ENCODE measurements at places on chromosomes 3 and 15.
A peak's percentile ranks its signal among the peaks of the same experiment; 100 is the strongest.

GRCh38 chr3:21484828-21485144 lies 266.2 kb downstream of the ZNF385D start:
- no peaks in the 10 kb centered on the region for H3K4me1 ChIP-seq
- H3K27ac ChIP-seq: no peak overlapping the region
- DNase-seq: no peak
- H3K36me3 ChIP-seq: peaks cover 1% of the 10 kb centered on the region
- no peaks in the 10 kb centered on the region for H3K27me3 ChIP-seq
- H3K4me3 ChIP-seq: no peak overlapping the region

DNA sequence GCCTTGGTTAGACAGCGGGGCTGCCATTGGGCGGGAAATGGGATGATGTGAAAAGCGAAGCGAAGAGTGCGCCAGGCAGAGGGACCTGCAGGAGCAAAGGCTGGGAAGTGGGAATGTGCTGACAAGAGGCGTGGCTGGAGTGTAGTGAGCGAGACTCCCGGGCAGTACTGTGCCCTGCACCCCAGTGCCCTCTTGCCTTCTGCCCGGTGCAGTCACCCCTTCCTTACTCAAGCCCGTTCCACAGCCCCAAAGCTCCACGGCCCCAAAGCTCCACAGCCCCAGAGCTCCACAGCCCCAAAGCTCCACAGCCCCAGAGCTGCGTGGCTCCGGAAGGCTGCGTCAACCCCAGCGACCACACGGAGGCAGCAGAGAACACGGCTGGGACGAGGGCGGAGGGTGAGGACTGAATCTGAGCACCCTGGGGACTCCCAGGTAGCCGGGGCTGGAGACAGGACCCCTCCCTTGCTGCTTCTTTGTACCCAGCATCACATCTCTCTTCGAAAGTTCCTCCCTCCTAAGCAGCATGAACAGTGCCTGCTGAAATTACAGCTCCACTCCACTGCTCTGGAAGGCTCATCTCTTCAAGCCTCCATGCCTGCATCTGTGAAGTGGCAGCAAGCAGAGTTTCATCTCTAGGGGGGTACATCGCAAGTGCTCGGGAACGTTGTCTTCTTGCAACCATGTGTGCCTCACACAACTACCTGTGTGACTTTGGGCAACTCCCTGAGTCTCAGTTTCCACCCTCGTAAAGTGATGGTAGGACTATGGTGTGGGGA lies 108.9 kb downstream of the FBLN2 start:
- H3K4me3 ChIP-seq: no peak overlapping the region
- H3K36me3 ChIP-seq: no peaks in the 10 kb centered on the region
- H3K27me3 ChIP-seq: peaks cover 37% of the 10 kb centered on the region

DNA sequence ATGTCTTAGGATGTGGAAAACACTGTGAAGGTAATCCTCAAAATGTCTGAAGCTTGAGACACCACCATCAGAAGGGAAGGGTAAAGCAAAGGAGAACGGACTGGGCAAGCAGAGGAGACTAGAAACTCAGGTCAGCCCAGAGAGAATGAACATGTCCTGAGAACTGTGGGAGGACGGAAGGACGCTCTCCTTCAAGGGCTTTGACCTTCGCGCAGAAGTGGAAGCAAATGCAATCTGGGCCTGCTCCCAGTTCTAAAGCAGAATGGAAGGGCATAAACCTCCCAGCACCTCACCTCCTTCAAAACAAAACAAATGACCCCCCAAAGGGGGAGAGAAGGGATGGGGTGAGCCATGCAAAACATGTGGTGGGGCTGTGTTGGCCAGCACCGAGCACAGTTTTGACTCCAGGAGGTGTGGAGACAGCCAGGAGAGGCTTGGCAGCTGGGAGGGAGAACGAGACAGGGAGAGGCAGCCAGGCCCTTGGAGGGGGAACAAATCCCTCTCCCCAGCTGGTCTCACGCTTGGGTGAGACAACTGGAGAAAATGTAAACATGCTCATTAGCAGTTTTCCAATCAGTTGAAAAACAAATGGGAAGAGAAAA lies 222.4 kb upstream of the WNT5A start:
- H3K27ac ChIP-seq: no peak overlapping the region
- H3K27me3 ChIP-seq: no peaks in the 10 kb centered on the region
- H3K4me1 ChIP-seq: no peaks in the 10 kb centered on the region
- H3K36me3 ChIP-seq: peaks cover 2% of the 10 kb centered on the region
- no peak for DNase-seq

- H3K27ac ChIP-seq: no peak overlapping the region
- H3K36me3 ChIP-seq: no peaks in the 10 kb centered on the region
- H3K4me3 ChIP-seq: no peak overlapping the region
- H3K4me1 ChIP-seq: no peaks in the 10 kb centered on the region
Observed at GRCh38 chr3:61996366-61996765, 377.0 kb downstream of the FEZF2 start.

DNA sequence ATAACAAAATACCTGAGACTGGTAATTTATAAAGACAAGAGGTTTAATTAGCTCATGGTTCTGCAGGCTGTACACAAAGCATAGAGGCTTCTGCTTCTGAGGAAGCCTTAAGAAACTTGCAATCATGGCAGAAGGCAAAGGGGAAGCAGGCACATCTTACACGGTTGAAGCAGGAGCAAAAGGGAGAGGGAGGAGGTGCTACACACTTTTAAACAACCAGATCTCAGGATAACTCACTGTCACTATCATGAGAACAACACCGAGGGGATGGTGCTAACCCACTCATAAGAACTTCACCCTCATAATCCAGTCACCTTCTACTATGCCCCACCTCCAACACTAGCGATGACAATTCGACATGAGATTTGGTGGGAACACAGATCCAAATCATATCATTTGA lies 54.4 kb downstream of the ATP8B4 start:
- H3K27ac ChIP-seq: no peak overlapping the region
- H3K27me3 ChIP-seq: no peaks in the 10 kb centered on the region
- no peak overlapping the region for H3K4me3 ChIP-seq

GRCh38 chr3:169667166-169668071 lies 3.9 kb upstream of the MECOM start:
- H3K4me3 ChIP-seq: peak overlapping the region; percentile 3
- H3K27me3 ChIP-seq: peaks cover 96% of the 10 kb centered on the region
- H3K36me3 ChIP-seq: peaks cover 5% of the 10 kb centered on the region
- DNase-seq: no peak

GRCh38 chr15:60660290-60661051 lies 181.5 kb upstream of the ICE2 start:
- no peak overlapping the region for H3K4me3 ChIP-seq
- no peaks in the 10 kb centered on the region for H3K27me3 ChIP-seq
- H3K36me3 ChIP-seq: no peaks in the 10 kb centered on the region
- no peak overlapping the region for H3K27ac ChIP-seq

- peaks cover 54% of the 10 kb centered on the region for H3K36me3 ChIP-seq
- peak overlapping the region; percentile 95 for H3K27ac ChIP-seq
- peaks cover 99% of the 10 kb centered on the region for H3K4me1 ChIP-seq
- DNase-seq: no peak
- H3K4me3 ChIP-seq: peak overlapping the region; percentile 81
Observed at GRCh38 chr15:31361764-31362515, 35.3 kb downstream of the KLF13 start.

- peak overlapping the region; percentile 84 for H3K27ac ChIP-seq
- H3K36me3 ChIP-seq: peaks cover 3% of the 10 kb centered on the region
- no peak for DNase-seq
- peaks cover 80% of the 10 kb centered on the region for H3K4me1 ChIP-seq
Observed at GRCh38 chr15:69712991-69713390, 260.4 kb downstream of the RPLP1 start.

DNA sequence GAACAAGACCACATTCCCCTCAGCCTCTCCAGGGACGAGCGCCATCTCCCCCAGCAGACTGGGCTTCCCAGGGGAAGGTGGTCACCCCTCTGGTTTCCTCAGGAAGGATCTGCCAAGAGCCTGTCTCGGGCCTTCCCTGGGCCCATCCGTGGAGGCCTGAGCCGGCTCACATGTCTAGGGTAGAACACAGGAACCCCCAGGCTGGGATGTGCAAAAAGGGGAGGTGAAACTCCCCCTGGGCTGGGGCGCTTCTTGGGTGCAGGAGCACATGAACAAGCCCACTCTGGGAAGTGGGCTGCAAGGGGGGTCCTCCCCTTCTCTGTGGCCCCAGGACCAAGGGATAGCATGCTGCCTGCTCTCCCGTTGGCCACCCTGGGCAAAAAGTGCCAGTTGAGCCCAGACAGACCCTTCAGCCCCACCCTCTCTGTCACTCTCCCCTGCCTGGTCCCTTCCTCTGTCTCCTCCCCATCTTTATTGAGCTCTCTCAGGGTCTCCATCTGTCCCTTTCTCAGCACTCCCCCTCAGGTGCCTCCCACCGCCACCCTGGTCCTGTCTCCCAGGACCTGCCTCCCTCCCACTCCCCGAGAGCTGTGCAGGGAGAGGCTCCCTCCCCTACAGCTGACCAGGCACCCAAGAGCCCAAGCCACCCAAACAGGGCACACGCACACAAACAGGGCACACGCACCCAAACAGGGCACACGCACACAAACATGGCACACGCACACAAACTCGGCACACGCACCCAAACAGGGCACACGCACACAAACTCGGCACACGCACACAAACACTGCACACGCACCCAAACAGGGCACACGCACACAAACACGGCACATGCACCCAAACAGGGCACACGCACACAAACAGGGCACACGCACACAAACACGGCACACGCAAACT lies 864 bp downstream of the SEMA3G start:
- no peaks in the 10 kb centered on the region for H3K27me3 ChIP-seq
- peaks cover 3% of the 10 kb centered on the region for H3K36me3 ChIP-seq
- H3K4me1 ChIP-seq: peaks cover 6% of the 10 kb centered on the region
- DNase-seq: no peak

DNA sequence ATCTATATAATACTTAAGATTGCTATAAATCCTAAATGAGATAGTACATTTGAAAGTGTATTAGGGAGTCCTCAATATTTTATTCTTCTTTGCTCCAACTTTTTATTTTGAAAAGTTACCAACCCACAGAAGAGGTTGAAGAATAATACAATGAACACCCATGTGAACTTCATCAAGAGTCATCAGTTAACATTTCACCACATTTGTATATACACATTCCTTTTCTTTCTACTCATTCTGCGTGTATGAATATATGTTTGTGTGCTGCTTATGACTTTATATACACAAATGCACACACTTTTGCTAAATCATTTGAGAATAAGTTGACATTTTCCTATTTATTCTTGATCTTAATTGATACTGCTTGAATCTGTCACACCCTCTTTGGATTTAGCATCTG lies 193.3 kb upstream of the CGNL1 start:
- DNase-seq: no peak
- H3K27ac ChIP-seq: no peak overlapping the region

- H3K36me3 ChIP-seq: peaks cover 2% of the 10 kb centered on the region
- DNase-seq: no peak
- peaks cover 5% of the 10 kb centered on the region for H3K4me1 ChIP-seq
- H3K4me3 ChIP-seq: no peak overlapping the region
Observed at GRCh38 chr3:126852511-126852910, 130.4 kb upstream of the PLXNA1 start.

- peak overlapping the region; percentile 13 for H3K4me3 ChIP-seq
- H3K27ac ChIP-seq: no peak overlapping the region
- peaks cover 48% of the 10 kb centered on the region for H3K27me3 ChIP-seq
- peaks cover 8% of the 10 kb centered on the region for H3K4me1 ChIP-seq
- peak; percentile 25 for DNase-seq
- H3K36me3 ChIP-seq: no peaks in the 10 kb centered on the region
Observed at GRCh38 chr3:187318819-187319616, 27.5 kb upstream of the MASP1 start.

- no peak for DNase-seq
- H3K36me3 ChIP-seq: peaks cover 4% of the 10 kb centered on the region
- peak overlapping the region; percentile 96 for H3K27ac ChIP-seq
- peaks cover 13% of the 10 kb centered on the region for H3K4me1 ChIP-seq
Observed at GRCh38 chr15:31871166-31871886, 159.0 kb upstream of the CHRNA7 start.

GRCh38 chr3:182393830-182394367 lies 399.4 kb upstream of the ATP11B start:
- H3K4me3 ChIP-seq: no peak overlapping the region
- no peaks in the 10 kb centered on the region for H3K36me3 ChIP-seq
- no peak for DNase-seq
- no peaks in the 10 kb centered on the region for H3K4me1 ChIP-seq
- H3K27ac ChIP-seq: no peak overlapping the region
- no peaks in the 10 kb centered on the region for H3K27me3 ChIP-seq

- H3K4me1 ChIP-seq: peaks cover 6% of the 10 kb centered on the region
- DNase-seq: no peak
- H3K27ac ChIP-seq: no peak overlapping the region
- no peak overlapping the region for H3K4me3 ChIP-seq
- no peaks in the 10 kb centered on the region for H3K36me3 ChIP-seq
Observed at GRCh38 chr15:99752556-99752955, 19.3 kb upstream of the LYSMD4 start.

- H3K4me1 ChIP-seq: no peaks in the 10 kb centered on the region
- no peak for DNase-seq
- no peak overlapping the region for H3K4me3 ChIP-seq
- H3K27me3 ChIP-seq: no peaks in the 10 kb centered on the region
- no peaks in the 10 kb centered on the region for H3K36me3 ChIP-seq
Observed at GRCh38 chr3:165210132-165210531, 13.9 kb upstream of the SLITRK3 start.

DNA sequence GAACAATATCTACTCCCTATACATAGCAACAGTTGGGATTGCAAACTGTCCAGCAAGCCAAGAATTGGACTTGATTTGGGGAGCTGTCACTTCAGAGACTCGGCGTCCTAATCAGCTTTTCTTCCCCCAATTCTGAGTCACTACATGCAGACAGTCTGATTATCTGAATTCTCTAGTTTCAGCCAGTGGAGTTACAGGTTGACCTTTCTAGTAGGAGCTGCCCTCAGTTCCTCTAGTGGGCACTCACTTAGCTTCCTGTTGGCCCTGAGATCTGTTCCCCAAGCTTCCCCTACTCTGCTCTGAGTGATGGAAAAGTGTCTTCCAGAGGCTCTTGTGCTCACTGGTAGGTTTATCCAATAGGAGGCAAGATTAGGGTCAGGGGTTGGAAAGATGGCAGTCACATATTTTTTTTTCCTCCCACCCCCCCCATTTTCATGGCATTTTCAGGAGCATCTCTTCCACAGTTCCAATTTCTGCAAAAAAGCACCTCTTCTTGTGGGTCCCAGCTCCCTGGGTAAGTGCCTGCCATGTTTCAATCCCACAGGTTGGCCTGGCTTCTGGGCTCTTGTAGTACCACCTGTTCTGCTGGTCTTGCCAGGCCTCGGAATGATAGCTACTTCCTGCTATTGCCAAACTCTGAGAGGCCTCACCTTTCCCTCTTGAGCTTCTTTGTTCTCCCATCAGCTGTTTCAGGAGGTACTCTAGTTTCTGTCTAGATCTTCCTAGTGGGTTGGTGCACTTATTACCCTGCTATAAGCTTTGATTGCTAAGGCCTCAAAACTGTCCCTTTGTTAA lies 182.2 kb downstream of the RAP2B start:
- no peak for DNase-seq
- no peaks in the 10 kb centered on the region for H3K27me3 ChIP-seq
- no peaks in the 10 kb centered on the region for H3K36me3 ChIP-seq
- no peak overlapping the region for H3K4me3 ChIP-seq

All from central memory CD8-positive, alpha-beta T cell (primary cell).